Heart left ventricle (tissue), 16 donors: ENCODE measurements at places on chromosomes 7 and 10. TPM values are rescaled to one million over a fixed set of nuclear protein-coding genes. Genes with fewer than 3 reads are reported as not detected.
A peak's percentile ranks its signal among the peaks of the same experiment; 100 is the strongest.

DNA sequence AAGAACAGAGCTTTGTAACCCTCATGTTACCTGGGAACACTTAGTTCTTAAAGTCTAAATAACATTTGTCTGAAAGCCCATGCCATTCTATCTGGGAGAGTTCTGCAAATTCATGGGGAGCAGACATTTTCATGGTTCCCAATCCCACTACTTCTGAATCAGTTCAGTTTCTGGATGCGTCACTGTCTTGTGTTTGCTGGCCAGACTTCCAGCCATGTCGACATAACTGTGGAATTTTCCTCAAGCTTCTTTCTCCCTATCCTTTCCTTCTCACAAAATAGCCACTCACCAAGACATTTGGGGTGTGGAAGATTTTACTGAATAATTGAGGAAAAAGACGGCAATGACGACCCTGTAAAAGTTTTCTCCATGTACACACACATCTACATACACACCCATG, 272.5 kb downstream of the NEBL start:
- peaks cover 30% of the 10 kb centered on the region for H3K4me1 ChIP-seq
- H3K27me3 ChIP-seq = no peaks in the 10 kb centered on the region
- peak overlapping the region; percentile 43 for H3K27ac ChIP-seq
- H3K36me3 ChIP-seq = no peaks in the 10 kb centered on the region

Gene FAM180A
- 35.3 TPM for total RNA-seq

- no peak overlapping the region for H3K27ac ChIP-seq
- peaks cover 48% of the 10 kb centered on the region for H3K36me3 ChIP-seq
- no peaks in the 10 kb centered on the region for H3K27me3 ChIP-seq
- peak; percentile 56 for DNase-seq
- peak overlapping the region; percentile 88 for H3K4me3 ChIP-seq
- H3K4me1 ChIP-seq = peaks cover 3% of the 10 kb centered on the region
Observed at GRCh38 chr7:143265017-143265693, 1.9 kb downstream of the GSTK1 start.

GRCh38 chr10:5343561-5343960, 21.2 kb upstream of the UCN3 start:
- no peak overlapping the region for H3K4me3 ChIP-seq
- H3K4me1 ChIP-seq = no peaks in the 10 kb centered on the region
- no peak for DNase-seq
- H3K27ac ChIP-seq = no peak overlapping the region
- no peaks in the 10 kb centered on the region for H3K27me3 ChIP-seq
- H3K36me3 ChIP-seq = no peaks in the 10 kb centered on the region

GRCh38 chr10:128180843-128181242, 54.6 kb upstream of the MKI67 start:
- no peak overlapping the region for H3K27ac ChIP-seq
- peaks cover 19% of the 10 kb centered on the region for H3K27me3 ChIP-seq
- no peaks in the 10 kb centered on the region for H3K36me3 ChIP-seq
- DNase-seq = no peak
- H3K4me3 ChIP-seq = no peak overlapping the region

- no peak overlapping the region for H3K27ac ChIP-seq
- no peaks in the 10 kb centered on the region for H3K36me3 ChIP-seq
- no peaks in the 10 kb centered on the region for H3K4me1 ChIP-seq
Observed at GRCh38 chr7:17029150-17029549, 147.4 kb upstream of the AGR3 start.

Gene C7orf33
- total RNA-seq = not detected

DNA sequence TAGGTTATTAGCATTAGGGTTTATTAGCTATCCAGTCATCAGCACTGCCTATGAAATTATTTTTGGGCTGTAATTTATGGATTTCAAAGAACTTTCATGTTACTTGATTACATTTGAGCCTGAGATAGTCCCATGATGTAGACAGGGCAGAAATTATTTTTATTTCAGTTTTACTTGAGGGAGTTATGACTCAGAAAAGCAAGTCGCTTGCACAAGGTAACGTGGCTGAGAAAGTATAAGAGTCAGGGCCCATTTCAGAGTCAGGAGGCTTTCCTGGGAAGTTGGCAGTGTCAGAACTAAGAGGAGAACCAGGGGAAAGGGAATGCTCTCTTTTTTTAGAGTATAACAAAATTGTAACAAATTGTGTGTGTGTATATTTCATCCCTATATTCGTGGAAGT, 16.5 kb downstream of the GATA3 start:
- DNase-seq = no peak
- no peaks in the 10 kb centered on the region for H3K27me3 ChIP-seq
- H3K4me1 ChIP-seq = peaks cover under 1% of the 10 kb centered on the region
- peaks cover 9% of the 10 kb centered on the region for H3K36me3 ChIP-seq
- H3K27ac ChIP-seq = no peak overlapping the region

DNA sequence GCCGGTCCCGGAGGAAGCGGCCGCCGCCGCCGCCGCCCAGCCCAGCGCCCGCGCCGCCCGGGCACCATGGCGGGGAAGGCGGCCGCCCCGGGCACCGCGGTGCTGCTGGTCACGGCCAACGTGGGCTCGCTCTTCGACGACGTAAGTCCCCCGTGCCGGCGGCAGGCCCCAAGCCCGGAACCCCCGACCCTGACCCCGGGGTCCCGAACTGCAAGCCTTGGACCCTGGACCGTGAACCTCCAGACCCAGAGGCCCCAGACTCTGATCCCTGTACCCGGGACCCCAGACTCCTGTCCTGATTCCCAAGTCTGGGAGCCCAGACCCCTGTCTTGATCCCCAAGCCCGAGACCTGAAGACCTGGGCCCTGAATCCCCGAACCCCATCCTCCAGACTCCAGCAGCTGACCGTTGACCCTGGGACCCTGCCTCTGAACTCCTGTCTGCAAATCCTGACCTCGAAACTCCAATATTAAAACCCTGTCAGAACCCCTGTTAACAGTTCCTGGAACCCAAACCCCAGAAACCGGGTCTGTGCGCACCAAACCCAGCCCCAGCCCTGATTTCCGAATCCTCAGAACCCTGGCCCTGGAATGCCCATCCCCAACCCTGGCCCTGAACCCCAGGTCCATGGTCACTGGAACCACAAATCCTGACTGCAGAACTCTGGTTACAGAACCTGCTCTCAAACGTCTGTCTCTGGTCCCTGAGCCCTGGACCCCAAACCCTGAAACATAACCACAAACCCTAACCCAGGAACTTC, 623 bp downstream of the INPP5A start:
- DNase-seq = peak; percentile 33
- peak overlapping the region; percentile 76 for H3K27ac ChIP-seq
- H3K4me3 ChIP-seq = peak overlapping the region; percentile 73
- H3K36me3 ChIP-seq = no peaks in the 10 kb centered on the region
- H3K27me3 ChIP-seq = no peaks in the 10 kb centered on the region
- H3K4me1 ChIP-seq = peaks cover 55% of the 10 kb centered on the region

Gene OR6B1
- not detected for total RNA-seq

DNA sequence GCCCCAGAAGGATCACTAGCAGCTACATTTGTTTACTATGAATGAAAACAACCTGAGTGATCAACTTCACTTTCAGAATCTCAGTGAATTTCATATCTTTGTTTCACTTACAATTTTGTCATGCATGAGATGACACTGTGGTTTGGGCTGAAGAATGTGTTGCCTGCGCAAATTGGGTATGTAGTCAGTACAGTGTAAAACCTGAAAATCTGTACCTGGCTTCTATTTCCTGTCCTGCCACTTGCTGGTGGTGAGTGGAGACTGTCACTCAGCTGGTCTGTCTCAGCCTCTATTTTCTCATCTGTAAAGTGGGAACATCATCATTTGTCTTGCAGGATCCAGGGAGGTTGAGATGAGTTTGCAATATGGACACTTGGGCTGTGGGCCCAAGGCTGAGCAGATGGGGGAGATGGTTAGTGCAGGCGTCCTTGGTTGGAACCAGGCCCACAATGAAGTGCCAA, 118.0 kb downstream of the WDFY4 start:
- no peak overlapping the region for H3K27ac ChIP-seq
- peaks cover 41% of the 10 kb centered on the region for H3K4me1 ChIP-seq
- H3K27me3 ChIP-seq = no peaks in the 10 kb centered on the region
- H3K36me3 ChIP-seq = no peaks in the 10 kb centered on the region

Gene ANKRD30A
- not detected for total RNA-seq

DNA sequence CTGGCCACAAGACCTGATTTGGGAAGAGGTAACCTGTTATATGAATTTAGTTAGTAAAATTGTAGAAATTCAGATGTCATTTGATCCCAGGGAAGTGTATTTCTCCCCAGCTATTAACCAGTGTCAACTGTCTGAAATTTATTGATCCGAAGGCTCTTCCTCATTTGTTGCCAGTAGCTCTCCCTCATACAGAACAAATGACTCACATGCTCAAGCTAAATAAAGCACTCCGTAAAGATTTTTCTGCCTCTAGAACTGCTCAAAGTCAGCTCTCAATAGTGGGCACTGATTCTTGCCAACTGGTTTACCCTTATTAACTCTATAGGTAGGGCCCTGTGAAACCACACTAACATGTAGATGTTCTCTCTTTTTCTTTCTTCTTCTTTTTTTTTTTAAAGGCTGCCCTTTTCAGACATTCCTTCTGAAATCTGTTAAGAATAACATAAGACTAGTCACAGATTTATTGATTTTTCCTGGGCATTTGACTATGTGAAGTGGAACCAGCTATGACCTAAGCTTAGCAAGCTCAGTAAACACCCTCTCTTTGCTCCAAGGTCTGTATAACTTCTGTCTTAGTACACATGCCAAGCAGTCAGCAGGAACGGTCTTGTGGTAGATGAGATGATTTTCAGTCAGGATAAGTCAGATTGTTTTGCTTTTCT, 21.8 kb downstream of the RPA3 start:
- no peak overlapping the region for H3K4me3 ChIP-seq
- H3K27ac ChIP-seq = peak overlapping the region; percentile 69
- DNase-seq = no peak
- no peaks in the 10 kb centered on the region for H3K36me3 ChIP-seq
- H3K27me3 ChIP-seq = no peaks in the 10 kb centered on the region

DNA sequence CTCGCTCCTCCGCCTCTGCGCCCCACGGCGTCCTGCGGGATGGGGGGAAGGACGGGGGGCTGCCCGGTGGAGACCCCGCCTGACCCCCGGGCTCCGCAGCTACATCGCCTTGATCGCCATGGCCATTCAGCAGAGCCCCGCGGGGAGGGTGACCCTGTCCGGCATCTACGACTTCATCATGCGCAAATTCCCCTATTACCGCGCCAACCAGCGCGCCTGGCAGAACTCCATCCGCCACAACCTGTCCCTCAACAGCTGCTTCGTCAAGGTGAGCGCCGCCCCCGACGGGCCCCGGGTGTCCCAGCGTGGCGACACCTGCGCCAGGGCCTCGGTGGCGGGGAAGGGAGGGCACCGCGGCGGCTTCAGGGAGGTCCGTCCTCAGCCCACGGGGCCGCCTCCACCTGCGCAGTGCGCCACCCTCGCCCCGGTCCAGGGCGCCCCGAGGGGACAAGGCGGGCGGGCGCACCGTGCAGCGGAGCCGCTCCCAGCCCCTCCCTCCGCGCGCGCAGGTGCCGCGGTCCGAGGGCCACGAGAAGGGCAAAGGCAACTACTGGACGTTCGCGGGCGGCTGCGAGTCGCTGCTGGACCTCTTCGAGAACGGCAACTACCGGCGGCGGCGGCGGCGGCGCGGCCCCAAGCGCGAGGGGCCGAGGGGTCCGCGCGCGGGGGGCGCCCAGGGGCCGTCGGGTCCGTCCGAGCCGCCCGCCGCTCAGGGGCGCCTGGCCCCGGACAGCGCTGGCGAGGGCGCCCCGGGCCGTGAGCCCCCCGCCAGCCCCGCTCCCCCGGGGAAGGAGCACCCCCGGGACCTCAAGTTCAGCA, 793 bp downstream of the FOXL3 start:
- no peak for DNase-seq
- H3K4me1 ChIP-seq = no peaks in the 10 kb centered on the region
- no peaks in the 10 kb centered on the region for H3K36me3 ChIP-seq
- peaks cover 68% of the 10 kb centered on the region for H3K27me3 ChIP-seq

DNA sequence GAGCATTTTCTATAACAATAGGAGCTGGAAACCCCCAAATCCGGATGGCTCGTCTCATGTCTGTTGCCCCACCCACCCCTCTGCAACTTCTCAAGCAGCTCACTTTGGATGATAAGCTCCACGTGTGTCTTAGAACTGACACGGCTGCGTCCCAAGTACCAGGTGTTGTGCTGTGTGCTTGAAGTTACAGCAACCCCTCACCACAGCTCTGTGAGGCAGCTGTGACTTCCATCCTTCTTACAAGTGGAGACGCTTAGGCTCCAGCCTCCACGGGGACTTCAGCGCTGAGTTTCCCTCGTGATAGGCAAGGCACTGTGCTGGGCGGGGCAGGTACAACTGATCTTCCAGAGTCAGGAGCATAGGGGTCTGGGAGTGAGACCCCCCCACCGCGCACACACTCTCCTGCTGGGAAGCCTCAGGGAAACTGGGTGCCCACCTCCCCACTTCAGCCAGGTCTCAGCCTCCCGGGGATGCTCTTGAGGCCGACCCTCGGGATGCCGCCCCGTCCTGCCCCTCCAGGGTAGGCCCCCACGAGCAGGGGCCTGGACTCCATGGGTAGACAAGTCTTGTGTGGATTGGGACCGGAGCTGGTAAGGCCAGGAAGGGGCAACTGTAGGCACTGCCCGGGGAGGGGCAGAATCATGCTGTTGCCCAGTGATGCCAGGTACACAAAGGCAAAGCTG, 31.4 kb downstream of the EN2 start:
- no peaks in the 10 kb centered on the region for H3K36me3 ChIP-seq
- H3K27me3 ChIP-seq = peaks cover 4% of the 10 kb centered on the region
- H3K4me1 ChIP-seq = peaks cover 5% of the 10 kb centered on the region
- H3K4me3 ChIP-seq = no peak overlapping the region
- no peak for DNase-seq

Gene AASS
- total RNA-seq = 24.2 TPM

Gene BLNK
- total RNA-seq = 5.6 TPM

GRCh38 chr10:31694929-31695837, 233.4 kb downstream of the ARHGAP12 start:
- H3K4me1 ChIP-seq = peaks cover 39% of the 10 kb centered on the region
- H3K27ac ChIP-seq = no peak overlapping the region
- H3K36me3 ChIP-seq = no peaks in the 10 kb centered on the region
- no peaks in the 10 kb centered on the region for H3K27me3 ChIP-seq
- no peak overlapping the region for H3K4me3 ChIP-seq

DNA sequence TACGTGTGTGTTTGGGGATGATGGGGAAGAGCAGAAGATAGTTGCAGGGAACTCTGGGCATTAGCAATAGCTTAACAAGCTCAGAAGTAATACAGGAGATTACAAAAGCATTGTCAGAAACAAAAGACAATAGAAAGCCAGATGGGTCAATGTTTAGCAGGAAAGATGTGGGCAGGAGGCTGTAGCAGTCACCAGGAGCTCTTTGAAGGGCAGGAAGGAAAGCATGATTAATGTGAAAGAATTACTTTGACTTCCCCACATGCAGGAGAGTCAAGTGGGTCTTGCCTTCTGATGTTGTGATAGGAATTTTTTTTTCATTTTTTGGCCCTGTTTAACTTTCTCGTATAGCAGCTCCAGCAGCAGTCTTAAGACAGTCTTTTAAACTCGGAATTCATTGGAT, 6.0 kb upstream of the SMNDC1 start:
- no peaks in the 10 kb centered on the region for H3K36me3 ChIP-seq
- DNase-seq = no peak

Gene PHYHIPL
- total RNA-seq = not detected

Gene GIMAP8
- 35.4 TPM for total RNA-seq

GRCh38 chr7:150940431-150941102, 37.6 kb downstream of the KCNH2 start:
- no peak overlapping the region for H3K27ac ChIP-seq
- H3K4me3 ChIP-seq = no peak overlapping the region
- no peak for DNase-seq
- H3K4me1 ChIP-seq = peaks cover 4% of the 10 kb centered on the region
- H3K36me3 ChIP-seq = no peaks in the 10 kb centered on the region
- H3K27me3 ChIP-seq = peaks cover 11% of the 10 kb centered on the region

- H3K4me3 ChIP-seq = no peak overlapping the region
- DNase-seq = peak; percentile 93
- H3K36me3 ChIP-seq = no peaks in the 10 kb centered on the region
- peaks cover 29% of the 10 kb centered on the region for H3K4me1 ChIP-seq
Observed at GRCh38 chr10:91077549-91078071, 142.9 kb upstream of the PCGF5 start.

Gene OR2A12
- not detected for total RNA-seq
